ENCODE measurements at places on chromosomes 2 and 18. TPM values are rescaled to one million over a fixed set of nuclear protein-coding genes. Genes with fewer than 3 reads are reported as not detected.

Gene GAL3ST2
- 0.23 TPM for total RNA-seq

Gene ATOH8
- total RNA-seq, result 0.55 TPM

Gene TMEM17
- 0.13 TPM for total RNA-seq

Gene DNAH7
- total RNA-seq, result not detected

Gene IKZF2
- 6.0 TPM for total RNA-seq

Gene CCDC141
- 2.6 TPM for total RNA-seq

- no peaks in the 10 kb centered on the region for H3K4me1 ChIP-seq
- H3K4me3 ChIP-seq, result no peak overlapping the region
- no peak for DNase-seq
- H3K27ac ChIP-seq, result no peak overlapping the region
Observed at GRCh38 chr2:62845256-62845655, 139.7 kb downstream of the EHBP1 start.

DNA sequence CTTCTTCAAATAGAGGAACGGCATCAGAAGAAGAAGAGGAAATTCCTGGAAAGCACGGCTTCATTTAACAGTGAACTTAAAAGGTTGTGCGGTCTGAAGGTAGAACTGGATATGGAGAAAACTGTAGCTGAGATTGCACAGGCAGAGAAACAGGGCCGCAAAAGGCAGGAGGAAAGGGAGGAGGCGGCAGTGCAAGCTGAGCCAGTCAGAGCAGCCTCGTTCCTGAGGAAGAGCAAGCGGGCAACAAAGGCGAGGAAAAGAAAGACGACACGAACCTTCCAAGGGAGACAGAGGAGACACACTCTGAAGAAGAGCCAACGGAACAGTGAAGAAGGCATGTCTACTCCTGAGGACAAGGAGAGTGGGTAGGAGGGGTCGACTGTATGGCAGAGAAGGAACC is 22.6 kb upstream of the GAREM2 start:
- peaks cover 29% of the 10 kb centered on the region for H3K27me3 ChIP-seq
- DNase-seq, result no peak
- H3K4me3 ChIP-seq, result no peak overlapping the region
- no peaks in the 10 kb centered on the region for H3K4me1 ChIP-seq

GRCh38 chr2:188952901-188953300 is 21.3 kb upstream of the COL3A1 start:
- no peak for DNase-seq
- H3K4me1 ChIP-seq, result no peaks in the 10 kb centered on the region
- no peak overlapping the region for H3K27ac ChIP-seq
